ENCODE measurements at places on chromosomes 16 and 17. TPM values are rescaled to one million over a fixed set of nuclear protein-coding genes. Genes with fewer than 3 reads are reported as not detected.

GRCh38 chr17:82865774-82866395 is 26.1 kb upstream of the ZNF750 start:
- H3K36me3 ChIP-seq, result no peaks in the 10 kb centered on the region
- no peak overlapping the region for H3K4me3 ChIP-seq
- no peaks in the 10 kb centered on the region for H3K27me3 ChIP-seq
- no peak for DNase-seq
- H3K4me1 ChIP-seq, result peaks cover 15% of the 10 kb centered on the region

GRCh38 chr17:63282455-63282854 is 163.7 kb downstream of the CYB561 start:
- H3K27me3 ChIP-seq, result no peaks in the 10 kb centered on the region
- DNase-seq, result no peak
- H3K4me3 ChIP-seq, result no peak overlapping the region
- no peak overlapping the region for H3K27ac ChIP-seq
- H3K4me1 ChIP-seq, result no peaks in the 10 kb centered on the region
- peaks cover 53% of the 10 kb centered on the region for H3K36me3 ChIP-seq

DNA sequence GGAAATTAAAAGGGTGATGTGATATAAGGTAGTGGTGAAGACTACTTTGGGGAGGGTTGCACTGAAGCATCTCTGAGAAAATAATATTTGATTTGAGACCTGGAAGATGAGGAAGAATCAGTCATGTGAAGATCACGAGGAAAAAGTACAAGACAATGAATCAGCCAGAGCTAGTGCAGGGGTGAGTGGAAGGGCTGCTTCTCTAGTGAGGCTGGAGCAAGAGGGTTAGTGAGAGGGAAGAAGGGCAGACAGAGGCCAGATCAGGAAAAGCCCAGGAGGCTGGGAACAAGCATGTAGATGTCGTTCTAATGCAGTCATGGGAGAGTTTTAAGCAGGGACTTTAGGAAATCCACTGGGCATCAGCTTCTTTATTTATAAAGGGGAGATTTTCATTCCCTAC is 504.2 kb upstream of the SALL1 start:
- no peak overlapping the region for H3K4me3 ChIP-seq
- peaks cover 28% of the 10 kb centered on the region for H3K27me3 ChIP-seq
- H3K36me3 ChIP-seq, result no peaks in the 10 kb centered on the region
- DNase-seq, result no peak
- H3K4me1 ChIP-seq, result no peaks in the 10 kb centered on the region
- no peak overlapping the region for H3K27ac ChIP-seq

DNA sequence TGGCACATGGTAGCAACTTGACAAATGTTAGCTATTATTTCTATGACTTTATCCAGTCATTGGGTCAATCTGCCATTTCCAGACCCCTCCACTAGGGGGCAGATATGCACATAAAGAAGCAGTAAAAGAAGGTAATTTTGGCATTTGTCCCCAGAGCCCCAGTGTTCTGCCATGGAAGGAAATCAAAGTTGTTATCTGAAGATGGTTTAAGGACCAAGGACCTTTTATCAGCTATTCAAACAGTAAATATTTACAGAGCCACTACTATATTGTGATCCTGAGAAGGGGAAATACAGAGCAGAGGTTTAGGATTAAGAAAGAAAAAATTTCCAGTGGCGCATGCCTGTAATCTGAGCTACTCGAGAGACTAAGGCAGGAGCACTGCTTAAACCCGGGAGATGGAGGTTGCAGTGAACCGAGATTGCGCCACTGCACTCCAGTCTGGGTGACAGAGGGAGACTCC is 20.0 kb downstream of the TRAF4 start:
- no peak overlapping the region for H3K27ac ChIP-seq
- H3K4me1 ChIP-seq, result peaks cover 15% of the 10 kb centered on the region
- H3K4me3 ChIP-seq, result no peak overlapping the region
- no peak for DNase-seq
- no peaks in the 10 kb centered on the region for H3K36me3 ChIP-seq

DNA sequence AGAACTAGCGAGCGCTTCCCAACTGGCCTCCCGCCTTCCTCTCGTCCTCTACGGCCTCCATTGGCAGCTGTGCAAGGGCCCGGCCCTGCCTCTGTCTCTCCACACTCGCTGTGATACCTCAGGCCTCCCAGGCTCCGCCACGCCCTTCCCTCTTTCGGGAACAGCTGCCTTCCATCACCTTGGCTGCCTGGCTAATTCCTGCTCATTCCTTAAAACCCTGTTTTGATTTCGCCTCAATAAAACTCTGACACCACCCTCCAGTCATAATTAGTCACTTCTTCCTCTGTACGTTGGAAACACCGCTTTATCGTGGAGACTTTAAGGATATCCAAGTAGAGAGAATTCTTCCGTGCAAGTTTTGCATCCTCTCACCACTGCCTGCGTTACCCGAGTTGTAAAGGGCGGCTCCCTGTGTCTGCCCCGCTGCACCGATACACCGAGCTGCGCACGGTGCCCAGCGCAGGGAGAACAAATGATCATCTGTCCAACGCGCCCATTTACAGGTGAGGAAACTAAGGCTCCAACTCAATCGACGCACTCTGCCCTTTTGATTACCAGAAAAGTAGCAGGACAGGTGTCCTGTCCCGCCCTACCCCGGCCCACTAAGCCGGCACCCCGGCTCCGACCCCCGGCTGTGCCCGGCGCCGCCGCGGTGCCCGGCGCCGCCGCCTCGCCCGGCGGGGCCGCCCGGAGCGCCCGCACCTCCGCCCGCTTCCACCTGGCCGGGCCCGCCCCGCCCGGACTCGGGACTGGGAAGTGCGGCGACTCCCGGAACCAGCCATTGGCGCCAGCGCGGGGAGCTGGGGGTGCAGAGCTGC is 139.7 kb downstream of the SEC14L1 start:
- H3K4me1 ChIP-seq, result peaks cover 42% of the 10 kb centered on the region
- H3K36me3 ChIP-seq, result no peaks in the 10 kb centered on the region
- no peaks in the 10 kb centered on the region for H3K27me3 ChIP-seq
- H3K27ac ChIP-seq, result peak overlapping the region; percentile 69

DNA sequence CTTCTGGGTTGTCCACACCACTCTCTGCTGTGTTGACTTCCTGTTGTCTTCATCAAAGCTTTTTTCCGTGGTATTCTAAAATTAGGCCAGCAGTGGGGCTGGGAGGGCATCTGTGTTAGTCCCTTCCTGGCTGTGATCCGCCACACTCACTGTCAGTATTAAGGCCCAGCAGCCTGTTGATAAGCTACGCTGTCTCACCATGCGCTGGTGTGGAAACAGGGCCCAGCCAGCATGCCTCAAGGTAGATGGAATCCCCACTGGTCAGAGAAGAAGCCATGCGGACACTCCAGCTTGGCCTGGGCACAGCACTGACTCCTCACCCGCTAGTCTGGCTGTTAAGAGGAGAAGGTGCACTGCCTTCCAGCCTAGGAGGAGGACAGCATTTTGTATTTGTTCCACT is 11.4 kb downstream of the CDR2L start:
- H3K4me3 ChIP-seq, result no peak overlapping the region
- no peak overlapping the region for H3K27ac ChIP-seq
- no peaks in the 10 kb centered on the region for H3K36me3 ChIP-seq

DNA sequence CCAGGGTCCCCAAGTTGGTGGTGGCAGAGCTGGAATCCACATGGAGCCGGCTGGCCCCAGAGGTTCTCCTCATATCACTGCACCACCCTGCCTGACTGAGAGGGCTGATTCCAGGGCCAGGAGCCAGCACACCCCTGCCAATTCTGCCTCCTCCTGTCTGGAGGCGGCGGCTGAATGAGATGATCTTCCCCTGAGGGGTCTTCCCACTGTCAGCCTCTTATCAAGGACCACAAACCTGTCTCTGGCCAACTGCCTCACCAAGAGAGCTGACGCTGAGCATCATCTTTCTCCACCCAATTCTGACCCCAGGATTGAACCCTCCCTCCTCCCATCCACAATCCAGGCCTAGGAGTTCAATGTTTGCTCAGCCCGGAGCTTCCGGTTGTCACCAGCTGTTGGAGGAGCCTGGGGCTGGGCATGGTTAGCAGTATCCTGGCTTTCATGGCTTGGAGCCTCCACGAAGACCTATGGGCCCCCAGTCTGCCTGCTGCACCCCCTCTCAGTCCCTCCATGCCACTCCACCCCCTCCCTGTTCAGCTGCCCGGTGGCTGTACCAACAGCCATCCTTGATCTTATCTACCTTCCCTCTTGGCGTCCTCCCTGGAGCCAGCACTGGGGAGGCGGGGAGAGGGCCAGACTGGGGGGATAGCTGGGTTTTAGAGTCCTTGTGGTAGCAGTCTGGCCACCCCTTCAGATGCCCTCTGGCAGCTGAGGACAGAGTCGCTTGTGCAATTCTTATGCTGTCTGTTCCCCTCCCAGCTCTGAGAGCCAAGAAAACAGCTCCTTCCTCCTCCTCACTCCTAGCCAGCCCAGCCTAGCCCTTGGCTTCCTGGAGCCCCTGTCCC is 25.6 kb downstream of the ABCC3 start:
- peak; percentile 92 for DNase-seq
- H3K4me3 ChIP-seq, result peak overlapping the region; percentile 39
- H3K27me3 ChIP-seq, result no peaks in the 10 kb centered on the region
- H3K36me3 ChIP-seq, result peaks cover 19% of the 10 kb centered on the region

- no peaks in the 10 kb centered on the region for H3K36me3 ChIP-seq
- no peak overlapping the region for H3K27ac ChIP-seq
- no peaks in the 10 kb centered on the region for H3K4me1 ChIP-seq
- DNase-seq, result no peak
Observed at GRCh38 chr17:21089145-21089544, 37.6 kb upstream of the DHRS7B start.

DNA sequence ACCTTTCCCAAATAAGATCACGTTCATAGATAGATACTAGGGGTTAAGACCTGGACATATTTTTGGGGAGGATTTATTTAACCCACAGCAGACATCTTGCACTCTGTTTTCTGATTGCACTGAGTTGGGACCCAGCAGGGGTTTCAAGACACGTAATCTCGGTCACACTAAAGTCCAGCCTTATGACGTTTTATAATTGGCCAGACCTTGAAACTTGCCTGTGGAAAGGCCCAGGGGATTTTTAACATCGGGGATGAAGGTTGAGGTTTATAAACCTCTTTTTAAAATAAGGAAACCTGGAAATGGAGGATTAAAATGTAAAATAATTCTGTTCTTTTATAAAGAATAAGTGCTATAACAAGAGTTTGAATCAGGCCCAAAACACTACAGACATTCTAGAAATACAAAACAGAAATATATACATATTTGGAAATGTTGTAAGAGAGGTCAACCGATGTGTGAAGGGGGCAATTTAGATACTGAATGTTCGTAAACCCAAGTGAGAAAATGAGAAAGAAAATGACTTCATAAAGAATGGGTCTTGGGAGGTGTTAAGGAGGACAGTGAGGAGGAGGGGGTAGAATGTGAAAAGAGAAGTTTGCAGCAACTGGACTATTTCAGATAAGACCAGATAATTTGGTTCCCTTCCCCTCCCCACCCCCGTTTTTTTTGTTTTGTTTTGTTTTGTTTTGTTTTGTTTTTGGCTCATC is 61.1 kb upstream of the NOL11 start:
- no peak overlapping the region for H3K4me3 ChIP-seq
- H3K27me3 ChIP-seq, result no peaks in the 10 kb centered on the region
- H3K36me3 ChIP-seq, result no peaks in the 10 kb centered on the region

GRCh38 chr17:21174186-21174585 is 39.8 kb downstream of the TMEM11 start:
- H3K4me1 ChIP-seq, result no peaks in the 10 kb centered on the region
- no peak overlapping the region for H3K27ac ChIP-seq
- no peaks in the 10 kb centered on the region for H3K36me3 ChIP-seq
- no peaks in the 10 kb centered on the region for H3K27me3 ChIP-seq
- no peak overlapping the region for H3K4me3 ChIP-seq

DNA sequence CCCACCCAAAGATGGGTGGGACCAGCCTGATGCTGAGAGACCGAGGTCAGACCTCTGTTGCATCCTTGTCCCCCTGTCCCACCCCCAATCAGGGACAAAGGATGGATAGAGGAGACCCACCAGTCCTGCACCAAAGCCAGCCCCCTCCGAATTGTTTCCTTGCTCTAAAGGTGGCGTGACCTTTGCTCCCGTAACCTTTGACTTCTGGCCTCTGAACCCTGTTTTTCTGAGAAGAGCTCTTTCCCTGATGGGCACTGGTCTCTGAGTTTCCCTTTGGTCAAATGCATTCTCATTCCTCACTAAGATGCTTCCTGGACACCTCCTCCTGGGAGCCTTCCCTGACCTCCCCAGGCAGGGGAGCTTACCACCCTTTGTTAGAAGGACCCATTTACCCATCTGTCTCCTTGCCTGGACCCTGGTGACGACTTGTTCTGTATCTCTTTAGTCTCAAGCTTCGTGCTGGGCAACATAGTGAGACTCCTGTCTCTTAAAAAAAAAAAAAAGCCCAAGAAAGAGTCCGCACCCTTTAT is 5.3 kb upstream of the NEUROD2 start:
- no peak overlapping the region for H3K4me3 ChIP-seq
- peaks cover 27% of the 10 kb centered on the region for H3K27me3 ChIP-seq

- no peaks in the 10 kb centered on the region for H3K4me1 ChIP-seq
- DNase-seq, result no peak
- H3K27me3 ChIP-seq, result peaks cover 73% of the 10 kb centered on the region
Observed at GRCh38 chr16:23754594-23755483, at the start of gene CHP2. Gene CHP2, plus strand, starts transcription at chr16:23755026. Its CDS starts 24 bp downstream, at chr16:23755050.

- H3K27me3 ChIP-seq, result no peaks in the 10 kb centered on the region
- peak; percentile 81 for DNase-seq
- H3K4me1 ChIP-seq, result peaks cover 26% of the 10 kb centered on the region
- H3K4me3 ChIP-seq, result no peak overlapping the region
- no peaks in the 10 kb centered on the region for H3K36me3 ChIP-seq
Observed at GRCh38 chr16:1993731-1994131, 4.0 kb downstream of the SYNGR3 start.

DNA sequence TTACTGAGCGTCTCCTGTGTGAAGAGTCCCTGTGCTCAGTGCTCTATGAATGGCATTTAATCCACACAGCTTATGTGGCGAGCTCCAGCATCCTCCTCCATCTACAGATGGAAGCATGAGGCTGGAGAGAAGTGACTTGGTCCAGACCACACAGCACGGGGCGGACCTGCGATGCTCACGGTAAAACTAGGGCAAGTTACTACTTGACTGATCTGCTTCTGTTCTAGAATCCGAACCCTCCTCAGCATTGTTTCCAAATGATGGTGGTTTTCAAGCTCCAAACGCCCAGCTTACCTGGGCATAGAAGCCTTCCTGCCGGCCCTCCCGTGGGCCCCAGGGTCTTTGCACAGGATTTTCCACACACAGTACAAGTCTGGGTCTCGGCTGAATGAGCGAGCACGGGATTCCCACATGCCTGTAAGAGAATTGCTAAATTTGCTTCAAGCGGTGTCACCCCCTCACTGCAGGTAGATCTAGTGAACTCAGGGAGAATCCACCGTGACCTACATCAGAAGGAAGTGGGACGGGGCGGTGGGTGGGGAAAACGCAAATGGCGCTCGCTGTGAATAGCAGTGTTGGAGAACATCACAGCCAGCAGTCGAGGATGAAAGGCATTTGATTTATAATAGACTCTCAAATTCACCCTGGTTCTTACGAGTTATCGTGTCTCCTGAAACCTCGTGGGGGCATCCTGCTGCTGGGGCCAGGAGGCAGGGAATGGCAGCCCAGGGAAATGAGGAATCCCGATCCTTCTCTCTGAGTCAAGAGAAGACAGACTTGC is 101.1 kb downstream of the CMIP start:
- no peak for DNase-seq
- H3K27ac ChIP-seq, result no peak overlapping the region
- no peak overlapping the region for H3K4me3 ChIP-seq

The RNF40 gene
- 149 TPM for total RNA-seq

The OTOP2 gene
- not detected for total RNA-seq

The PYDC1 gene
- not detected for total RNA-seq

The TLCD2 gene
- 6.1 TPM for total RNA-seq

The TVP23A gene
- total RNA-seq, result not detected

The ZNF821 gene
- total RNA-seq, result 5.9 TPM

The KRT36 gene
- total RNA-seq, result not detected

The SLC16A11 gene
- not detected for total RNA-seq

The CHD9NB gene
- total RNA-seq, result 2.8 TPM

The GPR179 gene
- total RNA-seq, result 0.57 TPM
